ENCODE measurements at places on chromosomes 7 and 10.
A peak's percentile ranks its signal among the peaks of the same experiment; 100 is the strongest.

GRCh38 chr10:124315591-124316270, 103.0 kb downstream of the OAT start:
- DNase-seq: no peak

DNA sequence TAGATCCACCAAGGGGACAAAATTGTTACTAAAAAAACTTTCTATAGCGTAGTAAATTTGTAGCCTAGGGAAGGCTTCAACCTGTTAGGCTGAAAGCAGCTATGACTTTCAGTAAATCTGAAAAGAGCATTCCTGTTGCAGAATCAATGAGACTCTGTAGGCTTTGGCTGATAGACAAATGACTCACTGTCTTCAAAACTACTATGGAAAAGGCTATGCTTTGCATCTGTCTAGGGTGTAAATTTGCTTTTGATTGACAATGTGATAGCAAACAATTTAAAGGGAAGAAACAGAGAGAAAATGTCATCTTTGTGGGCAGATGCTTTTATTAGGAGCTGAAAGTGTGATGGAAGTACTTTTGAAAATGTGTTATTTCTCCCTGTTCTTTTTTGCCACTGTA, 60.6 kb downstream of the ARL5B start:
- no peak for DNase-seq

GRCh38 chr10:4813023-4813422, 13.0 kb upstream of the AKR1E2 start:
- peak; percentile 21 for DNase-seq

DNA sequence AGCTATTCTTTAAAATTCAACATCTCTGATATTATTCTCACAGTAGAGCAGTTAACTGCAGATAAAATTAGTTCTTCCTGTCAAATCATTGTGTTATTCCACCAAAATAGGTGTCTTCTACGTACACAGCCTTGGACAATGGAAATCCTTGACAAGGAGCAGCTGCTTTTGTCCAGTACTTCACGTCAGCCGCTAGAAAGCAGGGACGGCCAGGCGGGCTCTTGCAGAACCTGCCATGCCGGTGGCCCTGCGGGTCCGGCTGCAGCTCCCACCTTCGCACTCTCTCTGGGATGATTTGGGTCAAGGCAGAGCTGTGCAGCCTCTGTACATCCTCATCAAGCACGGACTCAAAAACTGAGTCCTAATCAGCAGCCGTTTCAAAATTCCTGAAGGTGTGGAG, 2.2 kb upstream of the FOXI2 start:
- no peak for DNase-seq

GRCh38 chr7:24932815-24933214, 47.2 kb downstream of the OSBPL3 start:
- no peak for DNase-seq

DNA sequence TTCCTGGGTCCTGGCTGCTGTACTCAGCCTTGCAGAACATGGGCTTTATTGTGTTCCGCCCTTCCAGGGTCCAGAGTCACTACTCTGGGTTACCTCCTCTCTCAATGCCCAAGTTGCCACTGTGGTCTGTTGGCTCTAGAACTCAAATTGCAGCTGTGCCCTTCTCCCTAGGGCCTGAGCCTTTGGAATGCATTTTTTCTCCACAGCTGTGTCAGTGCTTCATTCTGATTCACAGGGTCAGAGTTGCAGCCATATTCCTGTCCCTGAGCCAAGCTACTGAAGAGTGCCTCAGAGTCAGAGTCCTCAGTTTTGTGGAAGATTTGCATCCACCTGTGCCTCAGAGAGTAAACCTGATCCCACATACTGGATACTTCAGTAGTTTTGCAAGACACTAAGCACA, 167.5 kb downstream of the ITGB1 start:
- no peak for DNase-seq

DNA sequence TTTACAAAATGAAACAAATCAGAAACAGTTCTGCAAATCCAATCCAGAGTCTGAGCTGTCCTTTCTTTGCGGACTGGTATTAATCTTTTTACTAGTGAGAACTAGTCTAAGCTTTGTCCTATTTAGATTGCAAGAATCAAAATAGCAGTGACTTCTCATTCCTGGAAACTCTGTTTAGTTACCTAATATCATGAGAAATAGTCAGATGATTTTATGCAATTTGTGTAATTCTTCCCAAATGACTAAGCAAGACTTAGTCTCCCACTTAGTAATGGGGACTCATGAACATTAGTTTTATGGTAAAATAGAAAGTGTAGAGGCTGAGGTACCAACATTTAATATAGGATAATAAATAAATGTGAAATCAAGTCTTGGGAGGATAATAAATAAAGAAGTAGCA, 341.3 kb downstream of the DNAJB9 start:
- no peak for DNase-seq

DNA sequence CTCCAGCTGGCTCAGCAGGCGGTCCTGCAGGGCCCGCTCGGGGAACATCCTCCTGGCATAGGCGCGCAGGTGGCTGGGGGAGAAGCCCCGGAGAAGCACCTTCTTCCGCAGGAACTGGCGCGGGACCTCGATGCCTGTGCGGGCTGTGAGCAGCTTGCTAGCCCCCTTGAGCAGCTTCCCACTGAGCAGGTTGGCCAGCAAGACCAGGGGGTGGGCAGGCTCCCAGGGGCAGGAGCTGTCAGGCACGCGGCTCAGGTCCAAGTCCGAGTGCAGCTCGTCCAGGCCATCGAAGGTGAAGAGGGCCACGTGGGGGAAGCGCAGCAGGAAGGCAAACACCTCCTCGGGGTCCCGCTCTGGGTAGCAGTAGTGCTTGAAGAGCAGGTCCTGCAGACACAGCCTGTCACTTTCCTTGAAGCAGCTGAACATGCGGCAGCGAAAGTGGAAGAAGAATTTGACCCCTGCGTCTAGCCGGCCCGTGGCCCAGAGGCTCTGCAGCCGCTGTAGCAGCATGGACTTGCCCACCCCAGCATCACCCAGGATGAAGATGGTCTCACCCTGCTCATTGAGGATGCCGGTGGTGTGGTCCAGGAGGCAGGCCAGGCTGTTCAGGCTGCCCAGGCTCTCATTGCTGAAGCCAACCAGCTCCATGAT, 26.2 kb downstream of the NOD1 start:
- no peak for DNase-seq

DNA sequence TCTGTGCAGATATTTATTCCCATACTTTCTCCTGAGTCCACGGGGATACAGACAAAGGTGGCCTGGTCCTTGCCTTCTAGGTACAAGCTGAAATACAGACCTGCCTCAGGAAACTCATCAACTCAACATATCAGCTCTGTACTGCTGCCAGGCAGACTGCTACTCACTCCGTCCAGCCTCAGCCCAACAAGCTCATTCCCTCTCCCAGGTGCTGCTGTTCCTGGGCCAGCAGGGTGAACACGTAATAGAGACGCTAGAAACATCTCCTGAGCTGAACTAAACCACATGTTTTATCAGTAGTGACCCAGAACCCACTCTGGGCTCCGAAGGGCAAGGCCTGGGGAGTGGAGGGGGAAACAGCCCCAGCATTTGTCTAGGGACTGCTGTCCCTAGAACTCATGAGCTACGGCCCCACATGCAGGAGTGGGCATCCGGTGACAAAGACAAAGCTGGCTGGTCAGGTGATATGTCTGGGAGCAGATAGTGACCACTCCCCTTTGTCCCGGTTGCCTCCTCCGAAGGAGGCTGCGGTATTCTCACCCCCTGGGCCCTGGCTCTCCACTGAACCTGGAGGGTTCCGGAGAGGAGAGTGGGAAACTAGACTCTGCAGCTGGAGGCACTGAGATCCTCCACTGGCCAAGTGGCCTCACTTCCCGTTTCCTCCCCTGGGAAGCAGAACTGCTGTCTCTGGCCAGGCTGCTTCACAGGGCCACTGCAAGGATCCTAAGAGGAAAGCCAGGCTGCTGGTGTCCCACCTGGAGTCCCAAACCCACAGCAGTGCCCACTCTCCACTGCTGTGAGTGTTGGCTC, 116.1 kb downstream of the FAM53B start:
- DNase-seq: no peak

All from Calu3 (cell line).